ENCODE measurements at places on chromosomes 12 and 14.

DNA sequence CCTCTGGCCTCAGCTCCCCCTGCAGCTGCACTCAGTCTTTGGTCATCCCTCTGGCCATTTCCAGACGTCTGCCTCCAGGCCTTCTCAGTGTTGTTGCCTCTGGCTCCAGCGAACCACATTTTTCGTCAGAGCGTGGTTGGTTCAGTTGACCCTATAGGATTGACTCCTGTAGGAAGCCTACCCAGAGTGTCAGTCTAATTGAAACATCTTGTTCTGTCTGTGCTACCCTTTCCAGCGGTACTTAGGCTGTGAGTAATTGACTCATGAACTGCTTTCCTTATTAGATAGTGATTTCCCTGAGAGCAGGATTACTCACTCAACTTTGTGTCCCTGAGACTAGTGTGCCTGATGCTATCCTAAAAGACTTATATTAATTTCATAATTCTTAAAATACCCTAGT is 373.2 kb downstream of the ATP23 start:
- peak; percentile 46 for DNase-seq

- peak; percentile 23 for DNase-seq
Measured at GRCh38 chr12:89334548-89335169, 17.6 kb downstream of the DUSP6 start.

DNA sequence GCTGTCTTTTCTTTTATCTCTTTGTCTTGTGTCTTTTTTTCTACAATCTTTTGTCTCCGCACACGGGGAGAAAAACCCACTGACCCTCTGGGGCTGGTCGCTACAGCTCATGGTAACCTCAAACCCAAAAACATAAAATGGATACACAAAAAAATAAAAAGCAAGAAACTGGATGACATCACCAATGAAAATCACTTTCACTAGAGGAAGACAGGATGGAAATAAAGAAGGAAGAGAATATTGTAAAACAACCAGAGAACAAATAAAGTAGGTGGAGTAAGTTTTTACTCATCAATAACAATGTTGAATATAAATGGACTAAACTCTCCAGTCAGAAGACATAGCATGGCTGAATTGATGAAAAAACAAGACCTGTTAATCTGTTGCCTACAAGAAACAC is 17.6 kb downstream of the MIPOL1 start:
- no peak for DNase-seq

DNA sequence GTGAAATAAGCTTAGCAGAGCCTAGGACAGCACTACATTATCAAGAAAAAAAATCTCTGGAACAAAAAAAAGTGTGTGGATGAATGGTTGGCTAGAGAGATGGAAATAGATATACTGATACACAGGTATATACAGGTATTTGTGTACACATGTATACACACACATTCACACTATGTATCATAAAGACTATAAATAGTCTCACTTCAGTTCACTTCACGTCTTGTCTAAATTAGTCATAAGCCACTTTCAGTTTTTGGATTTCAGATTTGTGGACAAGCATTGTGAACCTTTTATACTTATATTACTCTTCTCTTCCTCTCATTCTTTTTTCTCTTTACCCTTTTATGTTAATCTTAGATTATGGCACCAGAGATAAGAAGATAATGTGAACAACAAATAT is 41.8 kb upstream of the SLC6A15 start:
- no peak for DNase-seq

- DNase-seq = no peak
Measured at GRCh38 chr14:88017535-88017934, 12.6 kb downstream of the GPR65 start.

DNA sequence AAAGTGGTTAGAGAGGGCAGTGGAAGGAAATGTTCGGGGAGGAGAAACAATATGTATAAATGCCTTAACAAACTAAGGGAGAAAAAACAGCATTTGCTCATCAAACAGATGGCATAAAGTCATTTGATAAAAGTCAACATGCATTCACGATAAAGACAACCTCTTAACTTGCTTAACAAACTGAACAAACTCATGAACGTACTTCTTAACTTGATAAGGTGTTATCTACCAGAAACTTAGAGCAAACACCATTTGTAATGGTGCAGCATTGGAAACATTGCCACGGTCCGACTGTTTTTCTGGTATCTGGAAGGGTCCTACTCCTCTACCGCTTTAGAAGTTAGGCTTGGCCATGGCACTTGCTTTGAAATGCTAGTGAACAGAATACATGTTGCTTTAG is 4.2 kb upstream of the RPS6KL1 start:
- DNase-seq = no peak

GRCh38 chr12:92595663-92596062 is 107.1 kb upstream of the PLEKHG7 start:
- no peak for DNase-seq

DNA sequence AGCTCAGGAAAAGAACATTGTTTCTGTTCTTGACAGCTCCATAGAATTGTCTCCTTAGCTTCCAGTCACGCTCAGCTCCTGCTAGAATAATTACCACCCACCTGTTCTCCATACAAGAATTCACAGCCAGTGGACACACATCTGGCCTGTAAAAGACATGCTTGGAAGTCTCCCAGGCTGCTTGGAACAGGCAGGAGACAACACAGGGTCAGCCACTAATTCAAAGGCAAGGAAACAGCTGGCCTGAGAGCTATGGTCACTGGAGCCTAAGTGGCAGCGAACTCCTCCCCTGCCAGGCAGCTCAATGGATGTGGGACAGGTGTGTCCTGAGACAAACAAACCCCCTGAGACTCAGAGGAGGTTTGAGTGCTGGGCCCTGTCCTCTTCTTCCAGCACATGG is 22.9 kb upstream of the LTBP2 start:
- no peak for DNase-seq

- DNase-seq = no peak
Measured at GRCh38 chr12:56300644-56301464, 724 bp upstream of the CS start.

- DNase-seq = no peak
Measured at GRCh38 chr12:112175361-112176155, 50.2 kb downstream of the TRAFD1 start.

DNA sequence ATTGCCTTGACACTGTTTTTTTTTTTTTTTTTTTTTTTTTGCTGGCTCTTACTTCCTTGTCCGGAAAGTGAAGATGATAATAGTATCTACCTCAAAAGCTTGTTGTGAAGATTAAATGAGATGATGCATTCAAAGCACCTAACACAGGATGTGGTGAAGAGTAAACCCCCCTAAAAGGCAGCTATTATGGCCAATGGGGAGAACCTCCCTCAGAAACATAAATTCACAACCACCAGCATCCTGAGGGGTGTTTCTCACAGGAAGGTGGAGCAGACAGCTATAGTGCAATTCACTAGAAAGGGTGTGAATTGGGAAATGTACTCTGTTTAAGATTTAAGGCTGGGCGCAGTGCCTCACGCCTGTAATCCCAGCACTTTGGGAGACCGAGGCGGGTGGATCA is 85.4 kb upstream of the CRY1 start:
- DNase-seq = no peak

- DNase-seq = peak; percentile 59
Measured at GRCh38 chr12:116703214-116703795, 34.6 kb downstream of the SPRING1 start.

DNA sequence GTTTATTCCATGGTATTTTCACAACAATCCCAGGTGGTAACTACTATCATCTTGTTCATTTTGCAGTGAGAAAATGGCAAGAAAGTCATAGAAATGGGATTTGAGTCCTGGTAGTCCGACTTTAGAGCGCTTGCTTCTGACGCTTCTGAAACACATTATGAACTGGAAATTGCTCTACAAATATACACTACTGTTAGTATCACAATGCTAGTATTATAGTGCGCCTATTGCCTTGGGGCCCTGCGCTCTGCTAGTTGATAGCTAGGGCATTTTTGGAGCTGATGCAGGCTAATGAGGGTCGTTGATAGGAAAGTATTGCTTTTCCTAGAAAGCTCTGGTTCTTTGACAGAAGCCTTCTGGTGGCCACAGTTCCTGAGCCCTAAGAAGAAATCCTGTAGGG is 61.0 kb downstream of the ETV6 start:
- no peak for DNase-seq

DNA sequence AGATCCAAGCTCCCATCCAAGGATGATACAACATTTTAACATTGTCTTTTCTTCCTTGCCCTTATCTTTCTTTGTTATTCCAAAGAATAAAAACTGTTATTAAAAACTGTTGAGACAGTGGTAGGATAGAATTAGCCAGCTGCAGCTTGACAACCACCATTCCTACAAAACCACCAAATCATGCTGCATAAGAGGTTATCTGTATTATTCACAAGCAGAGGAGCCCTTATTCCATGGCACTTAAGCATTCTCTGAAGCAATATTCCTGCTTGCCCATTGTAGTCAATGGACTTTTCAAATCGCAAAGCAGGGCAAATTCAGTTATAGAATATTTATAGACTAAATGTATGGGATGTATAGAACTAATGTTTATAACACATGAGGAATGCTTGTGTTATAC is 3.4 kb downstream of the ABCD2 start:
- no peak for DNase-seq

DNA sequence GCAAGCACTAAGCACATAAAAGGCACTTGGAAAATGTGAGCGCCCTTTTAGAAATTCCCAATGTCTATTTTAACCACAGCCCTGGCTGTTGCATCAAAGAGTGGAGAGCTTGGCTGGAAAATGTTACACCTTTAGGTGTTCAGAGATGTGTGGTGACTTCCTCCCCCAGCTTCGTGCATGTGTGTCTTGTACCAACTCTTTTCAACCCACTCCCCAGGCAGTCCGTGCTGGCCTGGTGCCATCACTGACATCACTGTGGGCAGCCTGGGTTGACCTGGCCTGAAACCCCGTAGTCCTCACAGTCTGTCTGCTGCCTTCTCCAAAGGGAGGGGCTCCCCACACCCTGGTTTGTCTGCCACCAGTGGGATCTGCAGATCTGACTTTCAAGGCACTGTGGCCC is 101.8 kb downstream of the SCARB1 start:
- DNase-seq = no peak

DNA sequence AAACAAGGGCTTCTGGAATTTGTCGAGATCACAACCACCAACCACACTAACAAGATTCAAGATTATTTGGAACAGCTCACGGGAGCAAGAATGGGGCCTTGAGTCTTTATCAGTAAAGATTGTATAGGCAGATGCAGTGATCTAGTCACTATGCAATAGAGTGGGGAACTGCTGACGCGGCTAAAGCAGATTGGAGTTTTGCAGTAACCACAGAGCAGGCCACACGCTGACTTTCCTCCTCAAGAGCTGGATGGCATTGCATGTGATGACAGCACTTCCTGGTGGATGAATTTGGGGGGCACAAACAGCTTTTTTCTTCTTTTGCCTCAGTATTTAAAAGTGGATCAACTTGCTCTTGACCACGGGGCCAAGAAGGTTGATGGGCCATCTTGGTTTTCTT is 46.0 kb downstream of the KCNK13 start:
- DNase-seq = no peak

DNA sequence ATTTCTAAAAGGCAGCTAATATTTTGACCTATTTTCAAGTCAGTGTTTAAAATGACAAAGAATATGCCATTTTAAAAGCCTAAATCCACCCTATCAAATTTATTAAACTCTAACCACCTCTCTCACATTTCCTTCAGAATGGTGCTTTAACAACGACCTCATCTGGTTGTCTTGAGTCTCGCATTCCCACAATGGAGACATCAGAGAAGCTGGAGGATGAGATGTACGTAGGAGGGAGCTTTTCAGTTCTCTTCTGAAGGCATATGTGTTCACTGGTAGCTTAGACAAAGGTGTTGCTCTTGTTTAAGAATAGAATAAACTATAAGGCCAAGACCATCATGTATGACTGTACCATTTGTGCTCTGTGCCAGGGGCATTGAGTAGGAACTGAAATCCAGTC is 82.9 kb downstream of the BCL2L14 start:
- no peak for DNase-seq

DNA sequence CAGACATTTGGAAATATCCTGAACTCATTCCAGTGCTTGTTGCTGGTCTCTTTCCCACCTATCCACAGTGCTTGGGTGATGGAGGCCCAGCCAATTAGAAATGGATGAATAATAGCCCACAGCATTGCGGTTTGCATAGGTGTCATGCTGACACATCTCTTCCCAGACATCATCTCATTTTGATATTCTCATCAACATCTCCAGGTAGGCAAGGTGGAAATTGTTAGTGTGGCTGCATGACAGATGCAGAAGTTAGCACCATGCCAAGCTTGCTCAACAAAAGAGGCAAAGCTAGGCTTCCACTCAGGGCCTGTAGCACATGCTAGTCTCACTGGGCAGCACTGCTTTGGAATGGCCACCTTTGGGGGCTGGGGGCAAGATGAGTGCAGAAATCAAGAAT is 1118.9 kb downstream of the VRK1 start:
- DNase-seq = no peak

GRCh38 chr12:22169376-22169775 is 123.4 kb downstream of the CMAS start:
- no peak for DNase-seq

DNA sequence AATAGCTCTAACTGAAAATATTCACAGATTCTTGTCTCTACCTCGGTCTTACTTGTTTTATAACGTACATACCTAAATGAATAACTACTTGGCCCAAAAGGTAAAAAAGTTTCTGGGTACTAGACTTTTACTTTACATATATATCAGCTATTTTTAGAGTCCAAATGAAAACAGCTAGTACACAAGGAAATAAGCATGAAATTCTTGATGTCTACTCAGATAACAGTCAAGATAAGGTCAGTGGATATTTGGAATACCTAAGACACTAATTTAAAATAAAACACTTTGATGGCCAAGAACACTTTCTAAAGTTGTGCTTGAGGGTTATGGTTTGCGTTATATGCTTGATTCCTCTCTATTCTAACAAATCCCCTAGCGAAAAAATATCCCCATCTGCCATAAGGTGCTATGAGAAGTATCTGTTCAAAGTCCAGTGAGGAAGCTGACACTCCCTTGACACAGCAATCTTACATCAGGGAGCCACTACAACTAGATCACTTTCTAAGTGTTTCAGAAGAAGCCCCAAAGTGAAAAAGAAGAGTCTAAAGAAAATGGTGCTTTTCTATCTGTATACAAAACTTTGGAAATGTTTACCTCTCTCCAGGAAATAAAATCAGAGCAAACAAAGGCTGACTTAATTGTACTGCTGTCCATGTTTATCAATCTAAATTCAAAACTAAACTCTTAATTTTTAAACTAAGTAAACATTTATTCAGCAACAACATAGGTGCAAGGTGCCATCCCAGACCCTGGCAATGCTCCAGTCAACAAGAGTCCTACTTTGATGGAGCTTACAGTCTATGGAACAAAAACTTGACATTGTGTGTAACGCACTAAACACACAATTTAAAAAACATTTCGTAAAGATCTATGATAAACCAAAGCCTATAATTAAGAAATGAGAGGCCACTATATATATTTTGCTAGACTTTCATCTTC is 11.7 kb downstream of the PTPN21 start:
- DNase-seq = no peak

- DNase-seq = no peak
Measured at GRCh38 chr14:37601865-37602264, 6.4 kb downstream of the TTC6 start.

- no peak for DNase-seq
Measured at GRCh38 chr12:130642856-130643255, 73.2 kb downstream of the RIMBP2 start.

All from fibroblast of the conjunctiva (primary cell).